LHCN-M2 (cell line): ENCODE measurements at places on chromosomes 12 and 14. TPM values are rescaled to one million over a fixed set of nuclear protein-coding genes. Genes with fewer than 3 reads are reported as not detected.

DNA sequence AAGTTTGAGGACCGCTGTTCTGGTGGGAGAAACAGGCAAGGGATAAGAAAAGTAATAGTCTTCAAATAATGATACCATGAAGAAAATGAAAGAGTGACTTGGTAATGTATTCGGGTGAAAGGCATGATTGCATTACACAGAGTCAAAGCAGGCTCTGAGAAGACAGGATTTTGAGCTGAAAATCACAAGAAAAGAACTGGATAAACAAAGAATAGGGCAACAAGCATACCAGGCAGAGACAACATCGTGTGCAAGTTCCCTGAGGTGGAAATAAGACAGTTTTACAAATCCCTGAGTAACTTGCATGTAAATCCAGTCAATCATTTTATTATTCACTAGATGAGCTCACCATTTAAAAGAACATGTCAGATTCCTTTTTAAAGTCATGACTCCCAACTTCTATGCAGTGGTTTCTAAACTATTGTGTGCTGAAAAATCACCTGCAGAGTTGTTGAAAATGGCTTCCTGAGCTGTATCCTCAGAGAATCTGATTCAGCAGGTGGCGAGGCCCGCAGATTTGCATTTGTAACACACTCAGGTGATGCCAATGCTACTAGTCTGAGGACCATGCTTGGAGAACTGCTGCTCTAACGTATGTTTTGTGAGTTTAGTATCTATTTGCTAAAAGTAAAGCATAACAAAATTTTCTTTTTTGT, 133.0 kb upstream of the ABCD2 start:
- DNase-seq: no peak

- no peak for DNase-seq
These were observed 59.5 kb downstream of the DHRS2 start for GRCh38 chr14:23695664-23695999.

FAM216A gene
- 37.1 and 40.6 TPM in 2 replicates for total RNA-seq

DNA sequence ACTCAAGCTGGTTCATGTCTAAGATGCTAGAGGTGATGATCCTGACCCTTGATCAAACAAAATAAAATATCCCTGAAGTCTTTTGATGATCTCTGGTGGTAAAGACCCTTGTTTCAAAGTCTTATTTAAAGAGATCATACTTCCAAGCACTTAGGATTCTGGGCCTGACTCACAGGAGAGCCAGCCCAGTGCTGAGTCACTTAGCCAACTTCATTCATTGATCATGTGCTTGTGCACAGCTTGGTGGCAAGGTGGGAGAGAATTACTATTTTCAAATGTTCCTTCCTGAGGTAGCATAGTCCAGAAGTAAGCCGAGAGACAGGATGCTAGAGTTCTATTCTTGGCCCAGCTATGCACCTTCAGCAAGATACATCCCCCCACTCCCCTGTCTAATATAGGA, 40.6 kb downstream of the SCN8A start:
- DNase-seq: peak; percentile 65
